ENCODE measurements at places on chromosomes 13 and 19.
A peak's percentile ranks its signal among the peaks of the same experiment; 100 is the strongest.

DNA sequence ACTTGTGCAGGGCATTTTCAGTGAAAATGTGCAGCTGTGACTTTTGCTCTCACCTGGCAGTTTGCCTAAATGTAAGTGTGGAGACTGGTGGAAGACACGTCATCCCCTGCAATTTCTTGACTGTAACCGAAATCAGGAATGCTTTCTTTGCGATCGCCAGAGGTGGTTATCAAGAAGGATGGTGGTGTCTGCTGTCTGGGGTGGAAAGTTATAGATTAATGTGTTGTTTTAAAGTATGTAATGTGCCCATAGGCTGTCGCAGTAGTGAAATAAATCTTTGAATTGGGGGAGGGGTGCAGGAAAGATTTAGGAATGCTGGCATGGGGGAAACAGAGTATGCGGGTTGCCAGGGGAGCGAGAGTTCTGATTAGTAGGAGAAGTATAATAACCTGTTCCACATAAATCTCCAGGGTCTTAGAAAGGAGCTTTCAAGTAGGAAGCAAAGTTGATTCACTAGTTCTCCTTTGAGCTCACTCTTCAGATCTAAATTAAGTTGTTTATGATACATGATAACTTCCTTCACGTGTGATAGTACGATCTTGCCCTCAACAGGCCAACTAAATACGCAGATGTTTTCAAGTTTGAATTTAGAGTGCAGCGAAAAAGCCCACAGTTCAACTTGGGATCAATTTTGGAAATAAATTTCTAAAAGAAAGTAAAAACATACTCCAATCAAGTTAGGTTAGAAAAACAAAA is 1520.0 kb upstream of the SLC10A2 start:
- DNase-seq: no peak

DNA sequence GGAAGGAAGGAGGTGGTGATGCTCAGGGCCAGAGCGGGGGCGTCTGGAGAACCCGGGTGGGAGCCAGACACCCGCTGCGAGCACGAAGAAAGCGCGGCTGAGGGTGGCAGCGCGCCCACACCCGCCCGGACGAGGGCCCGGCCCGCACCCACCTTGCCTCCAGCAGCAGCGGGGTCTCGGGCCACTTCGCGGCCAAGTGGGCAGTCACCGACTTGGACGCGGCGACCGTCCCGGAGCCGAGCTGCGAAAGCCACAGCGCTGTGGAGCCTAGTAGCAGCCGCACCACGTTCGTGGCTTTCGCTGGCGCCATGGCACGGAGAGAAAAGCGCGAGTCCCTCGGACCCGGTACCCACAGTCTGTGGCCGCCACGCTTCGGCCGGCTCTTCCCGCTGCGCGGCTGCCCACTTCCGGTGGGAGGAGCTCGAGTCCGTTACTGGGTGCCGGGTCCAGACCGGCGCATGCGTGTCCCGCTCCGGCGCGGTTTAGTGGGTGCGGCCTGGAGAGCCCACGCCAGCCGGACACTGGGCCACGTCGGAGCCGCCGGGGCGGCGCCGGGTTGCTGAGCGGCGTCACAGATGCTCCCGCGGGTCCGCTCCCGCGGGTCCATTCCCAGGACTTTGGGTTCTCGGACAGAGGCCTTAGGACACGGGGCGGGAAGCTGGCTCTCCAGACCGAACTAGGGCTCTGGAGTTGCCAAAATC is at the start of gene UGGT2:
Gene UGGT2, minus strand, starts transcription at position 399 of the 701 bp plus-strand sequence. Its CDS starts 89 bp downstream, at position 310.
- DNase-seq: peak; percentile 38

DNA sequence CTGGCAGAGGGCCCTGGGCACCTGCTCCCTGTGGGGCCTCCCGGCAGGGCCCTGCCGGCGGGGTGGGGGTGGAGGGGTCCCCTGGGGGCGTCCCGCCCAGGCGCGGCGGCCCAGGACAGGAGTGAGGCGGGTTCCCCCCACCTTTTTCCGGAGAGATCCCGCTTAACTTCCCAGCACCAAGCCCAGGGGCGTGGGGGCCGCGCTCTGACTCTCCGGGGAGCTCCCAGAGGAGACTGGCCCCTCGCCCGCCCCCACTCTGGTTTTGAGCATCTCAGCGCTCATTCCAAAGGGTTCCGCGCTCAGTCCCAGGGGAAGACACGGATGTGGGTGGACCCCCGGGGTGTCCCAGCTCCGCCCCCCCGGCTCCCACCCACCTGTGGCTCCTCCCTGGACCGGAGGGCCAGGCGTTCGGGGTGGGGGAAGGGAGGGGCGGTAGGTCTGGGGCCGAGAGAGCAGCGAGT is 476 bp downstream of the C2CD4C start:
- DNase-seq: no peak

DNA sequence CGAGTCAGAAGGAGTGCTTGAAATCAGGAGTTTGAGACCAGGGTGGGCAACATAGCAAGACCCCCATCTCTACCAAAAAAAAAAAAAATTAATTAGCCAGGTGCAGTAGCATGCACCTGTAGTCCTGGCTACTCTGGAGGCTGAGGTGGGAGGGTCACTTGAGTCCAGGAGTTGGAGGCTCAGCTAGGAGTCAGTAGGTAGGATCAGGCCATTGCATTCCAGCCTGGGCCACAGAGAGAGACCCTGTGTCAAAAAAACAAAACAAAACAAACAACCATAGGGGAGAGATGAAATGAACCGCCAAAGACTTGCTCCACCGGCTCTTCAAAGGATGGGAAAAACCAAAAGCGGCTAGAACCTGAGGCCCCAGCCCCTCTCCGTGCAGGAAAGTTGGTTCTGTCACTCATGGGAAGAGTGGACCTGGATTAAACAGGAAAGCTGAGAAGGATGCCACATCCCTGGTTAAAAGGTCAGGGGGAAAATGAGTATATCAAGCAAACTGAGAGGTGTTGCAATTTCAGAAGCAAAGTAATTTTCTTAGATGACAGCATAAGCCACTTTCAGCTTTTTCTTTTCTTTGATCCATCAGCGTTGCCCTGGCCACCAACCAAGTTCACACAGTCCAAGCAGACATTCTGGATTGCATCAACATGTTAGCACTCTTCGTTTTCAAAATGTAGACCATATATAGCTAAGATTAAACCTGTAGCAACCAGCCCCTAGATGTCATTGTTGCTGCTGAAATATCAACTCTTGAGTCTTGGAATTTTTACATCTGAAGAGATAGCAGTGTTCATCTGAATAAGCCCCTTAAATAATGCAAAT is 8.9 kb upstream of the ZNF507 start:
- no peak for DNase-seq

GRCh38 chr19:2524840-2525723 is 49.2 kb downstream of the GADD45B start:
- no peak for DNase-seq

- no peak for DNase-seq
Observed at GRCh38 chr13:31588893-31589292, 150.4 kb upstream of the RXFP2 start.
